ENCODE measurements at places on chromosomes 12 and 14.

GRCh38 chr12:11716794-11717518 lies 67.5 kb downstream of the ETV6 start:
- DNase-seq, result no peak

DNA sequence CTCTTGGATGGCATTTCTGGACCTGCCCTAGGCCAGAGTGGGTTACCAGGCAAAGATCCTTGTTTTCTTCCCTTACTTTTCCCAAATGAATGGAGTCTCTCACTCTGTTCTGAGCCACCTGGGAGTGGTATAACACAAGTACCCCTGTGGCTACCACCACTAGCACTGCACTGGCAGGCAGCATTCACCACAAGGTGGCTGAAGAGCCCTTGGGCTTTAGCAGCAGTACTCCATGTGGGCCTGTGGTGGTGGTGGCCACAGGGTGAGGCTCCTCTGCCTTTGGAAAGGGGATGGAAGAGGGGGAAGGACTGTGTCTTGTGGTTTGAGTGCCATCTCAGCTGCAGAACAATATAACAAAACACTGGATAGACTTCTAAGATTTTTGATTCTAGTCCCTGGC lies 38.1 kb upstream of the LMNTD1 start:
- DNase-seq, result no peak

GRCh38 chr14:71475916-71476315 lies 456.3 kb upstream of the RGS6 start:
- DNase-seq, result no peak

GRCh38 chr12:57842342-57843294 lies 3.9 kb downstream of the CTDSP2 start:
- peak; percentile 42 for DNase-seq

GRCh38 chr14:101834800-101835547 lies 73.5 kb downstream of the PPP2R5C start:
- no peak for DNase-seq

DNA sequence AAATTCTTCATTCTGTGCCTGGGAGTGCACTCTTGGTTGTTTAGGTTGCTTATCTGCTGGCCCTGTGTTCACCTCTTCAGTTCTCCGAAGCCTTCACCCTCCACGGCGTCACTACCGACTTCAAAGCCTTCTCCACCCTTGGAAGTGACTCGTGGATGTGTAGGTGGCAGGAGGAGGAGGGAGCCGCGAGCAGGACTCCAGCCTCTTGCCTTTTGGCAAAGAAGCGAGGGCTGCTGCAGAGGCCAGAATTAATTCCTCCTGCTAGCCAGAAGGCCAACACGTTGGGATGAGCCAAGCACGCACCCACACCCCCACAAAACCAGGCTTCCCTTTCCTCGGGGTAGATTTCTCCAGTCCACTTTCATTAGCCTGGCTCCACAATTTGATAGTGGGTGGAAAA lies 86.5 kb downstream of the TBX5 start:
- no peak for DNase-seq

DNA sequence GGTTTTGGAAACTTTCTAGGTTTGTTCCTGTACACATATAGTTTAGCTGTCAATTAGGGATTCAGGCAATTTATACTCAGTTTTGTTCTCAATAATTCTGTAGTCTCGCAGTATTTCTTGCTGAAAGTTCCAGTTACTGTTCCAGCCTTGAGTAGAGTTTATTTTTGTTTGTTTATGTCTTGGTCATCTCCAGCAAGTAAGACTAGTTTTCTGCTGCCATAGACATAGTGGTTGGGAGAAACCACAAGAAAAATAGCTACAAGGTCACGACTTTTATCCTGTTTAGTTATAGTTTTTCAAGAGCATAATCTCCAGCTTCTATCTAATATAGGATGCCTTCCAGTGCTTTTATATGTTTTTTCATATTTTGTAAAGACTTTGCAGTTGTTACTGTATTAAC lies 99.6 kb upstream of the FOXG1 start:
- DNase-seq, result no peak

GRCh38 chr12:71876137-71876799 lies 36.7 kb downstream of the TBC1D15 start:
- DNase-seq, result no peak

DNA sequence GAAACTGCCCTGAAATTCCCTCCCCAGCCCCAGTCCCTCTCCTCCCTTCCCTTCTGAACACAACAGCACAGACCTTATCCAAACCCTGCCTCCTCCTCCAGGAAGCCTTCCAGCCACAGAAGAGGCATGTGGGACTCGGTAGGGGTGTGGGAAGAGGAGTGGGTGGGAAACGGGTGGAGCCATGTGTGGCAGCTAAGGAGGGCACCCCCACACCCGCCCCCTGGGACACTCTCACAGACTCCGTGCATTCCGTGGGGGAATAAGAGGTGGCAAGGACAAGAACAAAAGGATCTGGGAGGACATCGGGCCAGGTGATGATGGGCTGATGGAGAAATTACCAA lies 24.4 kb downstream of the SLC6A12 start:
- no peak for DNase-seq

DNA sequence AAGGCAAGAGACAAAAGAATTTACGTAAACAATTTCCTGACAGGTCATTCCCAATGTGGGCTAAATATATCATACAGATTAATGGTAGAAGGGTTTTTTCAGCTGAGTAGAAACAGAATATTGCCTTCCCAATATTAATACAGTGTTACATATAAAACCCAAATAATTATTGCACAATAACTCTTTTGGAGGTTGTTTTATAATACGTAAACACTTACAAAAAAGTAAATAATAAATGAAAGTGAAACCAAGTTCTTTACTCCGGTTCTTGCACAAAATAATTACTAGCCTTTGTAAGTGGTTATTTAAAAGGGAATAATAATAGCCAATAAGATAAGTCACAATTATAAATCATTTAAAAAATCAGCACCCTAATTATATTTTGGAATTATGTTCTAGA lies 118.6 kb upstream of the SSTR1 start:
- DNase-seq, result no peak

GRCh38 chr14:51884086-51884927 lies 23.9 kb downstream of the GNG2 start:
- no peak for DNase-seq

GRCh38 chr14:102662636-102663430 lies 70.4 kb downstream of the RCOR1 start:
- DNase-seq, result no peak

GRCh38 chr14:47678157-47678556 lies 2.8 kb upstream of the MDGA2 start:
- DNase-seq, result no peak

GRCh38 chr12:105214670-105215375 lies 21.2 kb downstream of the APPL2 start:
- no peak for DNase-seq

DNA sequence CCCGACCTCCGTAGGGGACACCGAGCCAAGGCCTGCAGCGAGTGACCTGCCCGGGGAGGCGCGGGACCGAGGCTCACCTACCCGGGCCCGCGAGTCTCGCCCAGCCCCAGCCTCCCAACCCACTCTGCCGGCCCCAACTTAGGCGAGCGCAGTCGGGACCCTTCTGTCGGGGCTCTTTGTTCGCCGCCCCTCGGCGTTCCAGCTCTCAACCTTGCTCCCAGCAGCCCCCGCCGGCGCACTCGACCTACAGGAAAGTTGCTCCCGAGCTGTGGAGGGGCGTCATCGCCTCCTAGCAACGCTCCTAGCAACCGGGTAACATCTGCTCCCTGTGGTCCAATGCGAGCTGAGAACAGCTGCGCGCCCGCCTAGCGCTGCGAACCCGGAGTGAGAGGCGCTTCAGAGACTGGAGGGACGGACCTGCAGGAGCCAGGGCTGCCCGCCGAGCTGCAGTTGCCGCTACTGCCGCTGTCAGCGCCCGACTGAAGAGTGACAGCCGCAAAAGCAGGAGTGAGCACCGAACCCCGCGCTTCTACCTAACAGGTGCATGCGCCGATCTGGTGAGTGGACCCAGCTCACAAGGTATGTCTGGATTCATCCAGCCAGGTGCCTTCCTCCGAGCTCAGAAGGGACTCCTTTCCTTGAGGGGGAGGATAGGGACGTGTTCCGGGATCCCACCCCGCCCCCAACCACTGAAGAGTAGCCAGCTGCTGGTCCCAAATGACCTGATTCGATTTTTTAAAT lies 355.0 kb downstream of the SNAPC1 start:
- peak; percentile 89 for DNase-seq

DNA sequence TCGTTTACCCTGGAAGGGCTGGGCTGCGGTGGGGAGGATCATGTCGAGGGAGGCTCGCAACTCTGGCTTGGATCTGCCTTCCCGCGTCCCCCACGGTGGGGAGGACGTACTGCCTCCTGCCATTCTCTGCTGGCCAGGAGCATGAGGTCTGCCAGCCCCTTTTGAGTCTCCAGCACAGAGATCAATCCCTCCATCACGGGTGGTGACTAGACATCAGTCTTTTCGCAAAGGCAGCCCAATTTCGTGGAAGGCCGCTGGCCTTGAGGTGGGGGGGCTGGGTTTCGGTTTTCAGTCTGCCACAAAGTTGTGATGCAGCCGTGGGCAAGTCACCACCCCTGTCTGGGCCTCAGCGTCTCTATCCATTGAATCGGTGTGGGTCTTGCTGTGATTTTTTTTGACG lies 62.2 kb downstream of the PRMT8 start:
- no peak for DNase-seq

GRCh38 chr12:120814203-120814902 lies 88.7 kb downstream of the ACADS start:
- no peak for DNase-seq

GRCh38 chr14:52988139-52988538 lies 37.3 kb upstream of the FERMT2 start:
- no peak for DNase-seq

GRCh38 chr12:54156578-54156977 lies 32.2 kb downstream of the SMUG1 start:
- DNase-seq, result no peak

GRCh38 chr14:38901791-38902190 lies 201.2 kb downstream of the SEC23A start:
- no peak for DNase-seq

GRCh38 chr14:74038020-74038859 lies 19.1 kb downstream of the BBOF1 start:
- no peak for DNase-seq

DNA sequence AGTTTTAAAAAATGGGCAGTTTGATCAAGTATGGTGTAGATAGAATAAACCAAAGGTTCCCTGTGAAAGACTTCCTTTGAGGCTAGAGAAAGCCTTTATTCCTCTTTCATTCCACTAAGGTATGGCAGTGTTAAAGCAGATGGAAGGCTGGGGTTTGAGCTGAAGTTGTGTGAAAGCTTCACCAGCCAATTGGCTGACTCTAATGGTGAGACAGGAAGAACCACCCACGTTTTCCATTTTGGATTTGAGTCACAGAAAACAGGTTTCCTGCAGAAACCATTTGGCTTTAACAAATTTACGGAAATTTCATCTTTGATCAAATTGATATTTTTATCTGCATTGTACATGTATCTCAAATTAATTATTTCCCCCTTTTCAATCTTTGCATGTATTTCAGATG lies 455.0 kb downstream of the PCNX1 start:
- DNase-seq, result no peak

DNA sequence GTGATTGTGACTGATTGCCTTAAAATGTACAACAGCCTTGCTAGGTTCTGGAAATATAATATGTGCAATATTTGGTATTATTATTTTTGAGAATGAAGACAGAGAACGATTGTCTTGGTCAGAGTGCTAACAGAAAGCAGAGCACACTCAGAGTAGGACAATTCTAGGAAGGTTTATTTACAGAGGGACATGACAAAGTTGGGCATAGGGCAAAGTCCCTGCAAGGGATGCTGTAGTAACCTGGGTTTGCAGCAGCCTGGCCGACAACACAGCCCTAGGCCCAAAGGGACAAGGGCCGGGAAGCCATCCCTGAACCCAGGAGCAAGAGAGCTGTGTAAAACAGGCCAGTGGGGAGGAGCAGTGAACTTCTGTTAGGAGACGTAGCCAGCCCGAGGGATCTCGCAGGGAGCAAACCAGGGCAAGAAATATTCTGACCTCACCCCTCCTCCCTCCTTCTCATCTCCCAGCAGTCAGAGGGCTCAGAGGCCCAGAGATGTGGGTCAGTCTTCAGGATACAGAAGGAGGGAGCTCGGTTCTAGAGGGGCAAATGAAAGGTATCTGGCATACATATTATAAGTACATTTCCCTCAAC lies 51.0 kb upstream of the FERMT2 start:
- no peak for DNase-seq

DNA sequence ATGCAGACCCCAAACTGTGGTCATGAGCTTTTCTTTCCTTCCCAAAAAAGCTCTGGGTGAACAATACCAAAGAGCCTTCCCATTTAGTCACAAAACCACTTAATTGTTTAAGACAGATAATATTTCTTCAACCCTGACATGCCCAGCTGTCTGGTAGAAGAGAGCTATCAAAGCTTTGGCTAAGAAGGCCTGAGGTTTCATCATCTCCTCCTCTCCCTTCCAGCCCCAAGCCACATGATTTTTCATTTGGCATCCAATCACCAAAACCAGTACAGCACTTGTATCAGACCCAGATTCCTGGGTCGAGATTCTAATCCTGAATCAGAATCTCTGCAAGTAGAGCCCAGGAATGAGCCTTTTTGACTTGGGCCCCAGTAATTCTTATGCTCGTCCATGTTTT lies 199.6 kb upstream of the TMEM260 start:
- DNase-seq, result no peak

GRCh38 chr12:104115587-104115975 lies 22.4 kb downstream of the NFYB start:
- DNase-seq, result no peak

DNA sequence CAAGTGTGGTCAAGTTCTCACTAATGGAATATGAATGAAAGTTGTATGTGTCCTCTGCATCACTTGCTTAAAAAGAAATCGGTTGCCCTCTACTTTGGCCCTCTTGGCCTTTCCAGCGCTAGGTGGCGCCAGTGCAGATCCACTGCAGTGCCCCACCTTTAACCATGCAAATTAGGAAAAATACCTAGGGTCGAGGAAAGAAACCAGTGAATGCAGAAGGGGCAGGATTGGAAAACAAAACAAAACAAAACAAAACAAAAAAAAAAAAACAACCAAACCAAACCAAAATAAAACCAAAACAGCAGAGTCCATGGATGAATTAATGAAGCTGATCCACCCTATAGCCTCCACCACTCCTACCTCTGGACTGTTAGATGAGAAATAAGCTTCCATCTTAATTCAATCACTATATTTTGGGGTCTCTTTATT lies 12.9 kb upstream of the NEMF start:
- DNase-seq, result peak; percentile 85

GRCh38 chr14:33363682-33364081 lies 425.0 kb downstream of the NPAS3 start:
- no peak for DNase-seq

- no peak for DNase-seq
Observed at GRCh38 chr12:59322473-59322872, 273.4 kb upstream of the SLC16A7 start.

- DNase-seq, result no peak
Observed at GRCh38 chr14:20343862-20344220, 406 bp downstream of the PARP2 start.

GRCh38 chr14:73189651-73190050 lies 47.7 kb upstream of the PAPLN start:
- no peak for DNase-seq

Measured in kidney (tissue), 22 donors.